Activated CD4-positive, alpha-beta memory T cell treated with anti-CD3 and anti-CD28 coated beads, Interleukin-2, amount 10 ng/mL, durations not matched to agents 7 days and 5 days (primary cell): ENCODE measurements at places on chromosomes 3 and 15. TPM values are rescaled to one million over a fixed set of nuclear protein-coding genes. Genes with fewer than 3 reads are reported as not detected.

WDR49 gene
- total RNA-seq: not detected

ACTRT3 gene
- 0.58 TPM for total RNA-seq

MAGEF1 gene
- 5.8 TPM for total RNA-seq

SCN11A gene
- not detected for total RNA-seq

KBTBD13 gene
- not detected for total RNA-seq

C15orf39 gene
- total RNA-seq: 65.0 TPM

SEC22A gene
- 18.6 TPM for total RNA-seq

CHRNA7 gene
- not detected for total RNA-seq

CCR9 gene
- total RNA-seq: 0.28 TPM

ACTC1 gene
- total RNA-seq: not detected

VPS13C gene
- total RNA-seq: 63.6 TPM

NEK10 gene
- 0.35 TPM for total RNA-seq

CFAP161 gene
- not detected for total RNA-seq

A4GNT gene
- total RNA-seq: not detected

MFAP1 gene
- 34.4 TPM for total RNA-seq

PRR20G gene
- not detected for total RNA-seq

STARD5 gene
- total RNA-seq: 4.2 TPM

NR2C2 gene
- total RNA-seq: 65.8 TPM

LHFPL4 gene
- total RNA-seq: not detected

NR1I2 gene
- total RNA-seq: 0.20 TPM

ZDHHC23 gene
- total RNA-seq: 3.1 TPM

TTLL13 gene
- 0.45 TPM for total RNA-seq

RNU5B-1 gene
- 12.9 TPM for total RNA-seq

NR2E3 gene
- not detected for total RNA-seq

DCBLD2 gene
- 0.83 TPM for total RNA-seq

HEG1 gene
- total RNA-seq: 26.7 TPM

CD47 gene
- 153 TPM for total RNA-seq

MUC20 gene
- 2.8 TPM for total RNA-seq

CIAO2A gene
- total RNA-seq: 85.0 TPM

SEMA6D gene
- total RNA-seq: not detected

TM6SF1 gene
- 20.4 TPM for total RNA-seq

SKOR1 gene
- total RNA-seq: 0.25 TPM

ZNF660 gene
- total RNA-seq: not detected

MAP1A gene
- total RNA-seq: 8.7 TPM
